ENCODE measurements at places on chromosomes 13 and 19.

DNA sequence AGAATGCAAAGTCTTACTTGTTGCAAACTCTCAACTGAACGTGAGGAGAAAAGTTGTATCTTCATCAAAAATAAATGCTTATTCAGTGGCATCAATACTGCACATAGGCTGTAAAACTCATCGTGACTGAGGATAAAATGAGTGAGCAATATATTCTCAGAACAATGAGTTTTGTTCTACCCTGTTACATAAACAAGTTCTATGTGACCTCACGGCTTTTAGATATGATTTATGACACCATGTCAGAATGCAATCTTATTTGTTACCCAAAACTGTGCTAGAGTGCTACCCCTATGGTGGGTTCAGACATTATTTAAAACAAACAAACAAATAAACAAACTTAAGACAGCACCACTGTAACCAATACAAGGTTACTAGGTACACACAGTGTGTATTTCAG is 55.4 kb downstream of the FOXO1 start:
- DNase-seq: no peak

DNA sequence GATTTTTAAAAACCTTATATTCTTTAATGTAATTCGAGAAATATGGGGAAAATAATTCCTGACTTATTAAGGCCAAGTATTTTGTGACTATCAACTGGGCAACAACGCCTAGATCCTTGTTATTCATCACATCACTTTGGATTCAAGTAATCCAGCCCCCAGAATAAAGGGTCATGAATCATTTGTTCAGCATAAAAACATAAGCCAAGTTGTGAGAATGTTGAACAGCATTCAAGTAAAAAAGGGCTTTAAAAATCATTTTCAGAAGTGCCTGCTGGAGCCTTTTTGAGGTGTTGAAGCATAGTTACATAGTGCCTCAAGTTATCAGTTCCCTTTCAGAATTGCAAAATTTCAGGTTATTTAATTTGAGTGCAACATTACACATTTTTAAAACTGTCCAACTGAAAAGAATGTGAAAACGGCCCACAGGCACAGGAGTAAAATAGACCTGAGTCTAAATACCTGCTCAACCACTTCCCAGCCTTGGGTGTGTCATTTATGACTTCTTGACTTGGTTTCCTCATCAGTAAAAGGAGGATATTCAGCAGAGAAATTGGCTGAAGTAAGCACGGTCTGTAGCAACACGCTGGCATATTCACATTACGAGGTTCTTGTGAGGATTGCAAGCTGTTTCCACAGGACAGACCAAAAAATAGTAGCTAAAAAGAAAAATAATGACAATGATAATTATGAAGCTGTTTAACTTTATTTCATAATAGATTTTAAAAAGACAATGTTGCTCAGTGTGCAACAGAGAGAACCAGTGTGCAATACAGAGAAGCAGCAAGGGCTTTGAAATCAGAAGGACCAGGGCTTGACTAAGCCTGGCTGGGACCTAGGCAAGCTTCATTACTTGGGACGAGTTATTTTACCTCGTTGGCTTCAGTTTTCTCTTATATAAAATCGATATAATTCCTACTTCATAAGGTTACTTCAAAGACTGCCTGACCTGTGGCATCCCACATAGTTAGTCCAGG is 56.6 kb downstream of the MBNL2 start:
- DNase-seq: no peak

DNA sequence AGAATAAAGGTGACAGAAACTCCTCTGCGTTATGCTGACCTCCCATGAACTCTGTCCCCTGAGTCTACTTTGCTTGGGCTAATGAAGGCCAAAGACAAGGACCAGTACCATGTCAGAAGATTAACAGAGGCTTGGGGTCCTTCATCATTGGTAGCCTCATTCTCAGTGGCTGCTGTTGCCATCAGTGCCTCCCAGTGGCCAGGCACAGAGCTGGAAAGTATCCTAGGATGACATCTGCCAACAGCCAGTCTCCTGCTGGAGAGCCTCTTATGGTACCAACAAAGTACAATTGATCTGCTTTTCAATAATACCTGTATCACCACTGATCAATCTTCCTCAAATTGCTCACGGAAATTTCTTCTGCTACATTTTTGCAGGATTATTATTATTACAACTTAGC is 281.6 kb downstream of the DNAJC15 start:
- DNase-seq: no peak

DNA sequence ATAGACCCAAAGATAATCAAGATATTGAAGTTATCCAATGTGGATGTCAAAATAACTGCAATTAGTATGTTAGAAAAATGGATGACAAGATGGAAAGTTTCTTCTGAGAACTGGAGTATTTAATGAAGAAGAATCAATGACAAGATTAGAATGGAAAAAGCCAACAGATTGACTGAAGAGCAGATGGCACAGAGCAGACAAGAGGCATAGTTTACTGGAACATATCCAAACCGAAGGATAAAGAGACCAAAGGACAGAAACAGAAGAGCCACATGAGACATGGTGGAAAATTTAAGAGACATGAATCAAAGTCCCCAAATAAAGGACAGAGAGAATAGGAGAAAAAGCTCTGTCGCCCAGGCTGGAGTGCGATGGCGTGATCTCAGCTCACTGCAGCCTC is 89.6 kb upstream of the RXFP2 start:
- no peak for DNase-seq

DNA sequence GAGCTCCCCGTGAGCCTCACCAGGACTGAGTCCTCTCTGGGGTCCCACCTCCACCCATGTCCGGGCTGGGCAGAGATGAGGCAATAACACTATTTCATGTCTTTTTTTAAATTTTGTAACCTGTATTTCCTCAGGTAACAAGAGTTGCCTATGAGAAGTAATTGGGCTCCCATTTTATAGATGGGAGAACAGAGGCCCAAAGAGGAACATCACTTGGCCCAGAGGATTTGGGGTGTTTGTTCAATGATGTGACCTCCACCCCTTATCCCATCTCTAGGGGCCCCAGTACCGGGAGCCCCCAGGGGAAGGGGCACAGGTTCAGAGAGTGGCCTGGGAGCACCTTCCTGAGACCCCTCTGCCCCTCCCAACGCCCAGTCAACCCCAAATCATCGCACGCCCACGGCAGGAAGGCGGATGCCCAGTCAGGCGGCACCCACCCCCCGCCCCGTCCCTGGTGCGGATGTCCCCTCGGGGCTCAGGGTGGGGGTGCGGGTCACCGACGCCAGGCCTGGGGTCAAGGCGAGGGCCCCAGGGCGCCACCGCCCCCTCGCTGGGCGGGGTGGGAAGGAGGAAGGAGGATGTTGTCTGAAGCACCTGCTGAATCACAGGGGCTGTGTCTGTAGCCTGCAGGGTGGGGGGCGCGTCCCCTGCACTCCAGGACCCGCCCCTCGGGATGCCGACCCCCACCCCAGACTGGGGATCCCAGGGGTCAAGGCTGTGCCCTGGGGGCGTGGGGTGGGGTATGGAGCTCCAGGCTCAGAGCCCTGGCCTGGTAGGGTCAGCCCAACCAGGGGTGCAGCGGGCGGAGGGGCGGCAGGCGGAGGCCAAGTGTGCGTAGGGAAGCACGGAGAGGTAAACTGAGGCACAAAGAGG is 9.0 kb upstream of the CIRBP start:
- no peak for DNase-seq

- no peak for DNase-seq
These were observed 132.2 kb downstream of the FREM2 start for GRCh38 chr13:38819053-38819452.

DNA sequence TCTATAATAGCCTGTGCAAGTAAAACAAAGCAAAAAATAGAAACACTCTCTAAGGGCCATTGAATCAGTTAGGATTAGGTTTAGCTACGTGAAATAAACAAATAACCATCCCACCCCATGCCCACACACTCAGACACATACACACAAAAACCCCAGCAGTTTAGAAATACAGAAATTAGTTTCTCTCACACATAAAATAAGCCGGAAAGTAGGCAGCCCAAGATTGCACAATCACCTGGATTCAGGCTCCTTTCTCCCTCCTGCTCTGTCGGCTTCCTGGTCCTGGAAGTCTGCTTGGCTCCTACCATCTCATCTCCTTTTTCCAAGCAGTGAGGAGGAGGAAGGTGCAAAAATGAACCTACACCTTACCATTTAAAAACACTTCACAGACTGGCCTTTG is 22.6 kb upstream of the USP12 start:
- DNase-seq: no peak

GRCh38 chr19:4368128-4368820 is 24.9 kb downstream of the MPND start:
- no peak for DNase-seq

DNA sequence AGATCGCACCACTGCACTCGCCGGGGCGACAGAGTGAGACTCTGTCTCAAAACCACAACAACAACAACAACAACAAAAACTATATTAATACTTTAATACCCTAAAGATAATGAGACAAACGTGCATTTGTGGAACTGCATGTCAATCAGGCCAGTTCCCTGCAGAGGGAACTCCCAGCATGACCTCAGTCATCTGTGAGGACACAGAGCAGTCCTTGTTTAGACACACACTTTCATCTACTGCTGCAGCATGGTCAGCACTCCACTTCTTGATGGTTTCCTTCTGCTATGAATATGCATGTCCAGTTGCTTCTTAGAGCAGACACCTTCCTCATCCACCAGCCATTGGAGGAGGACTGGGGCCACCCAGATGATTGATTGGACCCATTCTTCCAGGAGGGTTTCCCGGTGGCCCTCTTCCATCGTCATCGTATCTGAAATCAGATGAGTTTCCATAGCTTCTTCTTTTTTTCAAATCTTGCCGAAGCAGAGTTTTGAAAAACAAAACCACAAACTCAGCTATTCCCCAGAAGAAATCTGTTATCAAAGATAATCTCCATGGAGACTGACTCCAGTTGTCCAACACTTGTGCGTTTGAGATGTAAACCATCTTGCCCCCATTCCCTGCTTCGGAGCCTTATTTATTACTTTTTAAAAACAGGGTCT is 26.5 kb downstream of the ZNF607 start:
- DNase-seq: no peak

GRCh38 chr13:89267734-89268133 is 1596.6 kb downstream of the SLITRK5 start:
- DNase-seq: no peak

DNA sequence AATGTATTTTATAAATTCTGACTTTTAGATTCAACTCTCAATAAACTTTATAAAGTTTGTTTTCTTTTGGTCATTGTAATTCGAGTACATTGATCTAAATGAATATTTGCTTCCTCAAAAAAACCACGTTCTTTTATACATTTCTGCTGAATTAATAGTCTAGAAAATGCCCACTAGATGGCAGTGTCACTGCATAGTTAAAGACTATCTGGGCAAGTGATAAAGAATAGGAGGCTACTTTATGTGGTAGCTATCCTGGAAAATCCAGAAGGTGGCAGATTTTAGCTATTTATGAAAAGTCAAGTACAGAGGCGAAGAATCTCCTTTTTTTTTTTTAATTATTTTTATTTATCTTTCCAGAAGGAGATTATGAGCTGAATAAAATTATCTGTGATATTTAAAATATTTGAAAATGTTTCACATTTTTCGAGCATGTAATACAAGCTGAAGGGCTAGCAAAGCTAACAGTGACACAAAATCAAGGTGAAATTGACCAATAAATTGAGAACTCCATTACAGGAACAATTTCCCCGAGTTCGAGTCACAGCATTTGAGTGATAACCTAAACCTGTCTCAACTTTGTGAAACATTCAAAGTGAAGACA is 221.8 kb downstream of the OLFM4 start:
- no peak for DNase-seq

GRCh38 chr19:32287811-32288227 is 57.6 kb upstream of the ZNF507 start:
- DNase-seq: peak; percentile 4

DNA sequence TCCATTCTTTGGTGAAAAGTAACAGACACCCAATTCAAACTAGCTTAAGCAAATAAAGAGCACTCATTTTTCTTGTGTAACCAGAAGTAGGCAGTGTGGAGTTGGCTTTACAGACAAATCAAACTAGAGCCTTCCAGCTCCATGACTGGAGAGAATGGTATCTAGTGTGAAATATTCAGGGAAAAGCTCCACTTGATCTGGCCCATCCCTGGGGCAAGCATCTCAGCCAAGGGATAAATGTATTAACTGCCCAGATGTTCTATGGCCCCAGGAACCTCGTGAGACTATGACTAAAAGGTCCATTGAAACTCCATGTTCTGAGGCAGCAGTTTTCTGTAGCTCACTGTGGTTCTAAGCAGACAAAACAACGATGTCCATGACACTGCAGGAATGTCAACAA is 49.9 kb downstream of the TBC1D4 start:
- DNase-seq: no peak

DNA sequence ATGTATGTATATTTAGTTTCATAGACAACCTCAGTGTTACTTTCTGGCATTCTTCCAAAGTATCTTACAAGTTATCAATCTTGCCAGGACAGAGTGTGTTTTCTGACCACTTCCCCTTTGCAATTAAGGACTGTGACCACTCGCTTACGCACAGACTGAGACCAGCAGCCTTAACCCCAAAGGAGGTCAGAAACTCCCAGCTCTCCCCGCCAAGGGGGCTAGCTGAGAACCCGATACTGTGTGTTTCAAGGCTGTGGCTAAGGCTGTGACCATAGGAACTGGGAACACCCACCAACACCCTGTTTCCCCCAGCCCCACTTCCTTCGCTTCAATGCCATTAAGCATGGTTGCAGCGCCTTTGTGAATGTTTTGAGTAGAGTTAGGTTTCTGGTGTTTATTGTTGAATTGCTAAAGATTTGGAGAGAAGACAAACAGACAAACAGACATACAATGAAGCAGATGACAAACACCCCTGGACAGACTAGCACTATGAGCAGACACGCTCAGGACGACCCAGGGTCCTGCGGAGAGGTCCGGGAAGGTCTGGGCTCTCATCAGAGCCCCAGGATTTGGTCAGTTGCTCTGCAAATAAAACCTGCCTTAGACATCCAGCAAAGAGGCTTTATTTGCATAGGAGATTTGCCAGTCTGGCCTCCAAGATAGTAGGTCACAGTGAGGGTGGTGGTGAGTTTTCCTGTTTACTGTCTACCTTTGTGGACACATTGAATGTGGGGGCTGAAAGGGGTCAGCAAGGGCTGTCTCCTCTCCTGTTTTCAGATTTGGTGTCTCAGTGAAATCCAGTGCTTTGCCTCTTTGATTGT is 25.0 kb upstream of the TNFSF11 start:
- DNase-seq: no peak
